A549 treated with Hydrocortisone at 1 μM for 4 hours (cell line): ENCODE measurements at places on chromosomes 6 and 20. TPM values are rescaled to one million over a fixed set of nuclear protein-coding genes. Genes with fewer than 3 reads are reported as not detected.

Gene ANGPT4
- total RNA-seq: 0.02 to 0.05 TPM (median 0.03 TPM) in 5 replicates

Gene ADGRF4
- total RNA-seq: 12.7 to 16.6 TPM (median 15.6 TPM) in 5 replicates

Gene PRSS35
- 0.05 to 0.09 TPM (median 0.07 TPM) in 5 replicates for total RNA-seq

Gene TMEM170B
- 0.57 to 1.1 TPM (median 0.70 TPM) in 5 replicates for total RNA-seq

Gene ADTRP
- 0.29 to 0.74 TPM (median 0.56 TPM) in 5 replicates for total RNA-seq

Gene SNRPB
- total RNA-seq: 820 to 1,074 TPM (median 988 TPM) in 5 replicates

Gene MLN
- not detected in 5 replicates for total RNA-seq

Gene KCNQ5
- total RNA-seq: 1.1 to 1.9 TPM (median 1.5 TPM) in 5 replicates

Gene PRDM13
- total RNA-seq: 0.71 to 1.1 TPM (median 0.83 TPM) in 5 replicates

Gene NKX2-2
- total RNA-seq: not detected in 5 replicates

Gene WFDC12
- not detected in 5 replicates for total RNA-seq

Gene MCCD1
- total RNA-seq: not detected in 5 replicates

Gene ARMH2
- not detected in 5 replicates for total RNA-seq
